ENCODE measurements at places on chromosomes 11 and 22.

GRCh38 chr22:42217019-42217751 lies 53.3 kb downstream of the TCF20 start:
- DNase-seq: no peak

DNA sequence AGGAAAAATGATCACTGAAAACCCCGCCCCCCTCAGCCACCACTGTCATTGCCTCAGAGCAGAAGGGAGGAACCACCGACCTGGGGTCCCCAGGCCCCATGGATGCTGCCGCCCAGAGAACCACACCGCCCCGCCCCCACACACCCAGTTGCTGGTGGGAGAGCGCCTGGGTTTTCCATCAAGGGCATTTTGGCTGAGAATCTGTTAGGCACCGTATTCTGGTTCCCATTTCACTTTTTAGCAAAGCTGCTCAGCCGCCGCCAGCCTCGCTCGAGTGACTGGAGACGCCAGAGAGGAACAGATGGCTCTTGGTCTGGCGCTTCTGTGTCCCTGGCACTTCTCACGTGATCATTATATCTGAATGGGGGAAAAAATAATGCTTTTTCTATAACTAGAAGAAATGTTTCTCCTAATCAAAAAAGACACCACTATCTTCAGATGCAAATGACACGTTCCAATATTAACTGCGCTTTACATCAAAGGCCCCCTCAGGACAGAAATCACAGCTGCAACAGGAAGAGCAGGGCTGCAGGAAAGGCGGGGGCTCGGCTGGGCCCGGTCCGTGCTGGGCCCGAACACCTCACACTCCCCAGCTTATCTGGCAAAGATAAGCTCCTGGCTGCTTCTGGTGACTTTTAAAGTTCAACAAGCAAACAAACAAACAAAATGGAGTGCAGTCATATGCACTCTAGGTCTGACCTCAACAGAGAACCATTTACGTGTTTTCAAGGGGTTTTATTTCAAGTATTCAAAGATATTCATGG lies 149.8 kb downstream of the MPPED1 start:
- DNase-seq: no peak

DNA sequence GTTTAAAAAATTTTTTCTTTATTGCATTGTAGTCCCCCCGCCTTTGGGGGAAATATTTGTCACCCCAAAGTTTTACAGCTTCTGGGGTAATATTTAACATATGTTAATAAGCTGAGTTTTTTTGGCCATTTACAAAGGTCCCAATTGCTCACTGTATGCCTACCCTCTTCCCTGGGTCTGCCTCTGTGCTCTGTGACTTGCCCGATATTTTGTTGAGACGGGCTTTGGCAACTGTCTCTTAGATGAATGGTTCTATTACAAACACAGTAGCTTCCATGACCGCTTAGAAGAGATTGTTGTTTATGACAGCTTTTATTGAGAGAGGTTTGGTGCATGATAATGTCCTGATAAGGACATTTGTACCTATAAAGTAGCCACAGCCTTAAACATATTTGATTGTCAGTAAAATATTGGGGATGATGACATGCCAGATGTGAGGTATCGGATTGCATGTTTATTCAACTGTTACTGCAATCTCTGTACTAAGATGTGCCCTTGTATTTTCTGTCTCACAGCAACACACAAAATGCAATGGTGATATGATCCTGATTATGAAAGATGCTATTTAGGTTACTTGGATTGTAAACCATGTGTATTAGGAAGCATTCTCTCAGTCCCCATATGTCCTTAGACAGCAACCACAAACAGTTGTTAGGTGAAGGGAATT lies 103.1 kb downstream of the TEAD1 start:
- DNase-seq: no peak

GRCh38 chr22:21628386-21629254 lies 1.2 kb downstream of the YDJC start:
- DNase-seq: peak; percentile 35

GRCh38 chr22:22396741-22397291 lies 111.7 kb downstream of the ZNF280B start:
- no peak for DNase-seq

DNA sequence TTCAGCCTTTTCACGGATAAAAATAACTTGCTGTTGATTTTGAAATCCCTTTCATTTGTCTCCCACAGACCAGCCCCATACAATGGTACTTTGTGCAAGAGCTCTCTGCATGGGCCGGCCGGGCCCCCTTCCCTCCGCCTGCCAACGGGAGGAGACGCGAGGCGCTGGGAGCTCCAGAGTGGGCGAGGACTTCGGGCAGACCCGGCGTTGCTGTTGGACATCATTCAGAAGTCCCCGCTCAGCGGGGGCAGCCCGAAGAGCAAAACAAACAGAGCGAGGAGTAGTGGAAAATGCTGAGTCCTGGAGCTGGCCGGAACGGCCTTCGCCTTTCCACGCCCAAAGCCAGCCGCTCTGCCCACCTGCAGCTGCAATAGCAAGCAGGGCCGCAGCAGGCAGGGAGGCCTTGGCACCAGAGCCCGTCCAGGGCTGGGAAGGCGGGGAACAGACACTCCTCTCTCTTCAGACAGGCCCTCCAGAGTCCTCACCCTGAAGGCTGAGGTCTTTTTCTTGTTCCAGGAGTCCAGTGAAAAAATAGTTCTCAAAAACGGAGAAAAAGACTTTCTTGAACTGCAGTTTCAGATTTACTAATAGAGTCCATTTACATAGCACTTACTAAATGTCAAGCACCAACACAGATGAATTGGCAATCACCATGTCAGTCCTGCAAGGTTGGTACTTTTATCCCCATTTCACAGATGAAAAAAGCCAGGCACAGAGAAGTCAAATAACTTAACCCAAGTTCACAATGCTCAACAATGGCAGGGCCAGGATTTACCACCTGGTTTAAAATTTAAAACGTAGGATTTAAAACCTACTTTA lies 135.5 kb downstream of the ETS1 start:
- DNase-seq: peak; percentile 59

- DNase-seq: no peak
These were observed 1460.5 kb downstream of the TBC1D22A start for GRCh38 chr22:48222742-48223487.

DNA sequence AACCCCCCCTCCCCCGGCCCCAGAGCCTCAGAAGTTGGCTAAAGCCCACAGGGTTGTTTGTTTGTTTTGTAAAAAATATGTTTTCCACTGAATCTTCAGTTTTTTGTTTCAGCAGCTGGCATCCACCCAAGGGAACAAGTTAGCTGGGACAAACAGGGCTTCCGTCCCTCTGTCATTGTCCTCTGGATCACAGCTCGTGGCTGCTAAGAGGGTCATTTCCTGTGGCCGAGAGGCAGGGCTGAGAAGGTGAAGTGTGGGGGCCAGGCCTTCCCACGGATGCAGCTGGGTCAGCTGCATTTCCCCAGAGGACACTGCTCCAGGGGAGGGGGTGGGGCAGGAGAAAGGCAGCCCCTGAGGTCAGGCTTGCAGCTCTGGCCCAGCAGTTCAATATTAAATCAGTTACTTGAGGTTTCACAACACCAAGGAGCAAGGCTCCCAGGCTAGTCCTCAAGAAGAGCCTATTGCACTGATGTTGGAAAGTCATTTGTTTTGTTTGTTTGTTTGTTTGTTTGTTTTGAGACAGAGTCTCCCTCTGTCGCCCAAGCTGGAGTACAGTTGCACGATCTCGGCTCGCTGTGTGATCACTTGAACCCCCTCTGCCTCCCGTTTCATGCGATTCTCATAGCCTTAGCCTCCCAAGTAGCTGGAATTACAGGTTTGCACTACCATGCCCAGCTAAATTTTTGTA lies 34.4 kb upstream of the SMTN start:
- peak; percentile 75 for DNase-seq

DNA sequence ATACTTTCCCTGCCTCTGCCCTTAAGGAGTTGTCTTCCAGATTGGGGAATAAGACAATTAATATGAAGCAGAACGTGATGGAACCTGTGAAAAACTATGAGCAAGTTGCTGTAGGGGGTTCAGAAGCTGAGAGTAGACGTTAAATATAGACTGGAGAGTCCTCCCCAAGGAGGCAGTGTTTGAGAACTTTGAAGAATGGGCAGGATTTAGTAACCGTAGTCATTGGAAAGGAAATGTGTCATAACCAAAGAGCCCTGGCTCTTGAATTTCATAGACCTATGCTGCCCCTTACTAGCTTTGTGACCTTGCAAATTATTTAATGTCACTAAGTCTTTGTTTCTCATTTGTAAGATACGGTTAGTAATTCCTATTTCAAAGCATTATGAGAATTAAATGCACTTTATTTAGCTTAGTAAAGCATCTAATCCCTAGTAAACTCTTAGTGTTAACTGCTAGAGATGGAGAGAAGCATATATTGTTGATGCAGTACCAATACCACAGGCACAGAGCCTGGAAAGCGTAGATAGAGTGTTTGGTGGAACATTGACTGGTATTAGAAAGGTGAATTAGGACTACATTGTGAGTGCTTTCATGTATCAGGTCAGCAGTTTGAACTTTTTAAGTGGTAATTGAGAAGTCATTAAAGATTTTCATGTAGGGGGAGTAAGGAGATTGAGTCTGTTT lies 54.1 kb downstream of the MCAM start:
- DNase-seq: no peak

DNA sequence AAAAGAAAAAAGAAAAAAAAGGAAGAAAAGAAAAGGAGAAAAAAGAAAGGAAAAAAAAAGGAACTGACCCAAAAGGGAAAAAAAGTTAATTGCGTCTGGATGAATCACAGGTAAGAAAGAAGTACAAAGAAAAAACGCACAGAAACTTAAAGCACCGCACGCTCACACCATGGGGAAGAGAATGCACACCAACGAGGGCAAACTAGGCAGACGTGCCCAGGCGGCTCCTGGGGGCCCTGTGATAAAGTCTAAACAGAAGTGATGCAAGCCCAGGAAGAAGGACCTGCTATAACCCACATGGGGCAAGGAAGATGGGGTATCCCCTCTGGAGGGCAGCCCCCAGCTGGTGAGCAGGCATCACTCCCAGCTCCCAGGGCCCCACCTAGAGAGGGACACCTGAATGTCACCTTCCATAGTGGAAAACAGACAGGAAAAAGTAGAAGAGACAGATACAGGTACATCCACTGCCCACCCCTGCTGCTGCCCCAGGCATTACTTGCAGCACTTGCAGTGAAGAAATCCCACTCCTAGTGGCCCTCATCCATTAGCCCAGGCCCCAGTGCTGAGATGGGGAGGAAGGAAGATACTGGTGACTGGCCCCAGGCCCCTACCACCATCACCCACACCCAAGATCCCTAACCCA lies 28.9 kb downstream of the NAP1L4 start:
- no peak for DNase-seq

GRCh38 chr11:23947883-23948282 lies 549.0 kb upstream of the LUZP2 start:
- DNase-seq: no peak

DNA sequence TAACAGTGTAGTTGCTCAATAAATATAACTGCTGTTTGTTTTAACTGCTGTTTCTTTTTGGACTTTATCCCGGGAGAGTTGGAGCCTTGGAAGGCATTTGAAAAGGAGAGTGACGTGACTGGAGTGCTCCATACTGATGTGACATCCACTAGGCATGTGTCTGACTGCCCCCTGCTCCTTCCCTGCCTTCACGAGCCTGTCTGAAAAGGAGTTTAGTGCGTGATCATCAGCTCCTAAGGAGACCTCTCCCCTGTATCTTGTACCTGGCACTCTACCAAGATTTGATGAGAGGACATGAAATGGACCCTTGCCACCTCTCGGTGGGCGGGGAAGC lies 22.9 kb downstream of the ZBTB16 start:
- DNase-seq: no peak

DNA sequence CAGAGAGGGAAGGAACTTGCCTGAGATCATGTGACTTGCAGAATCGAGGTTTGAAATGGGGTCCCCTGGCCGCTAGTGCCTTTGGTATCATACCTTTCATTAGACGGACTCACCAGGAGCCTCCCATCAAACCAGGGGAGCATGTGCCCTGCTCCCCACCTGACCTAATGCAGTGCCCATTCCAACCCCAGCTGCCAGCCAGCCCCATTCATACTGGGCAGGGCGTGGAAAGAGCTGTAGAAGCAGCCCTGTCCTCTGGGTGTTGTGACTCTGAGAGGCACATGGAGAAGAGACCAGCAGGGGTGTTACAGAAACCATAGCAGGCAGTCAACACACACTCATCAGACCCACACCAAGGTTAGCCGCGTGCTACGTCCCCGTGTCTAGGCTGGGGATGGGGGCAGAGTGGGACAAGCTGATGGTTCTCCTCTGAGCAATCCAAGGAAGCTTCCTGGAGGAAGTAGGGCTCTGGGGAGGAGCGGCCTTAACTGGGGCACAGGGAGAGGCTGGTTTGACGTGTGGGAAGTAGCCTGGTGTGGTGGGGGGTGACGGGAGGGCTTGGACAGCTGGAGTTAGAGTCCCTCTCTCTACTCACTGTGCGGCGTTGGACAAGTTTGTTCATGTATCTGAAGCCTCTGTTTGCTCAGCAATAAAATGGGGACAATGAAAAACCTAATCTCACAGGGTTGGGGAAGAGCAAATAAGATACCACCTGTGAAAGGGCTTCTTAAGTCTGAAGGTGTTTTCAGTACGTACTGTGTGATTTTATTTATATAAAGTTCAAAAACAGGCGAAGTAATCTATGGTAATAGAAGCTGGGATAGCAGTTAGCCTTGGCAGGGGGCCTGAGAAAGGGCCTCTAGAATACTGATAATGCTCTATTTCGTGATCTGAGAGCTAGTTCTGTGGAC lies 14.0 kb downstream of the GRIK4 start:
- peak; percentile 14 for DNase-seq

DNA sequence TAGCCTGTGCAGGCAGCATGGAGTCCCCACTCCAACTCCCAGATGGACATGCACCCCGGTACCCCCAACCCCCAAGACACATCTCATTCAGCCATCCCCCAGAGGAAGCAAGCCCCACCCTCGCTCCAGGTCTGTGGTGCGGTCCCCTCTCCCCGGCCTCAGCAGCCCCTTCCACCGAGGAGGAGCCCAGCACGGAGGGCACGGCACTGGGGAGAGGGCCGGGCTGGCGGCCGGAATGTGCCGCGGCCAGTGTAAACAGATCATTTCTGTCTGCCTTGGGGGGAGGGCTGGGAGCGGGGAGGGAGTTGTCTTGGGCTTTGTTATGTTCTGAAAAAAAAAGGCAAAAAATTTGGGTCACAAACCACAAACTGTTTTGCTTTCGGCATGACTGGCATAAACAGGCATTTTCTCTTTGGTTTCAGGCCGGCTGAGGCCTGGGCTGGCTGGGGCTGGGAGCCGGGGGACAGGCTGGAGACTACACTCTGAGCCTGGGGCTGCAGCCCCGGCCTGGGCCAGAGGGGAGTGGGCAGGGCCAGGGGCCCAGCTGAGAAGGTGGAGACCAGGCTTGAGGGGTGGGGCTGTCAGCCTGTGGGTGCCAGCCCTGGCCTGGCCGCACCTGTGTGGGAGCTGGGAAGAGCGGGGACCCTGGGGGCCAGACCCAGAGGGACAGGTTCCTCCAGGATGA lies 16.8 kb downstream of the IGF2 start:
- peak; percentile 16 for DNase-seq
